Stimulated activated CD4-positive, alpha-beta T cell treated with anti-CD3 and anti-CD28 coated beads, TNF-alpha, amount 100 ng/mL, for 24 hours (primary cell): ENCODE measurements at places on chromosomes 1 and 21.
A peak's percentile ranks its signal among the peaks of the same experiment; 100 is the strongest.

- no peak for DNase-seq
Measured at GRCh38 chr1:22673486-22674409, 20.7 kb downstream of the C1QB start.

DNA sequence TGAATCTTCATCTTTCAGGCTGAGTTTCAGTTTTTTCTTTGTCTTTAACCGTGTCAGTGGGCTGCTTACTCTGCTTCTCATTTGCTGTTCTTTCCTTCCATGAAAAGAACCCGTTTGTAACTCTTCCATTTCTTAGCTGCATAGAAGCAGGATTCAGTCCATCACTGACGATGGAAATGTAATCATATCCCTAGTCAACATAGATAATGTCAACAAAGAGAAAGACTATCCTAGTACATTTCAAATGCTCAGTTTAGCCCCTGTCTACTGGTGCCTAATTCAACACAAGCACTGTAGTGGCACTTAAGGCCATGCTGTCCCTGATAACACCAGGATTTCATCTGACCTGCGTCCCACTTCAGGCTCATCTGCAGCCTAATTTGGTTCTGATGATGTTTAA, 376 bp downstream of the GBP1 start:
- DNase-seq, result no peak

- no peak for DNase-seq
Measured at GRCh38 chr1:184283999-184284398, 102.8 kb upstream of the C1orf21 start.

DNA sequence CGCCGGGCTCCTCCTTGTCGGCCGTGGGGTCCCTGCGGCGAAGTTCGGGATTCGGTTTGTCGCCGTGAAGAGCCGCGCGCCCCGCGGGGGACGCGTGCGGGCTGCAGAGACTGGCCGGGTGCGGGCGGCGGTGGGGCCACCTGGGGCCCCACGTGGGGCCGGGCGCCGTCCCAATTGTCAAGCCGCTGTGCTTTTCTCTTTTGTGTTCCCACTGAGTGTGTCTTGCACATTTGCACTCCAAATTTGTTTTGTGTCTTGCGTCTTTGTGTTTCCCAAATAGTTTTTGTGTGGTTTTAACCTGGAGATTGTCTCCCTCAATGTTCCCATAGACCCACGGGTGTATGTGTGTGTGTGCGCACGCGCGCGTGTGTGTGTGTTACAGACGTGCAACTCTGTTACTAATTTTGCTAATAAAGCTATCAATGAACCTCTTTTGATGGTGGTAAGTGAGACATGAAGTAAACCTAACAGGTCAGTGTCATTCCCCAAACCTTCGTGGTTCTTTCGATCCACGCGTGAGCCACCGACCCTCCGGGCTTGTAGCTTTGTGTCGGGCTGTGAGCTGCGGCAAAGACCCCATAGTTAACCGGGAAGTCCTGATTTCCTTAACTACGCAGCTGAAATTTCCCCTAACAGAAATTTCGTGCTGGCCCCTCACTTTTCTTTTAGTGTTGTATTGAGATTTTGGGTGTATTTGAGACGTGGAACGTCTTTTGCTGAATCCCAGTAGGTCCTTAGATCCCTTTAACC, 708 bp downstream of the PRDM2 start:
- DNase-seq, result peak; percentile 22

- DNase-seq, result no peak
Measured at GRCh38 chr1:59514061-59514909, 217.4 kb downstream of the FGGY start.

- DNase-seq, result no peak
Measured at GRCh38 chr1:198280080-198280479, 123.3 kb downstream of the NEK7 start.

- no peak for DNase-seq
Measured at GRCh38 chr1:106875622-106876021, 180.9 kb upstream of the PRMT6 start.

DNA sequence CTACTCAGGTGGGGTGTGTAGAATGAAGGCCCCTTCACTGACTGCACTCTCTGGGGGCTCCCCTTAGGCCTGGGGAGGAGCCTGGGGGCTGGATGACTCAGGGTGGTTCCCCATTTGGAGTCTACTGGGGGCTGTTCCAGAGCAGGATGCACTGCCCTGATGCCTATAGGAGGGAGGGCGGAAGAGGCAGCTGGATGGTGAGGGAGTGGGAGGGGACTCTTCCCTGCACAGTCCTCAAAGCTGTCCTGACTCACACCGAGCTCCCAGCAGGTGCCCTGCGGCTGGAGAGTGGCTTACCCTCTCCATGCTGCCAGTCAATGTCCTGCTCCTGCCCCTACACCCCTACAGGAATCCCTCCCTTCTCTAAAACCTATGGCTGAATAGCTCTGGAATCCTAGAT, 204.4 kb downstream of the TRABD2B start:
- DNase-seq, result no peak

DNA sequence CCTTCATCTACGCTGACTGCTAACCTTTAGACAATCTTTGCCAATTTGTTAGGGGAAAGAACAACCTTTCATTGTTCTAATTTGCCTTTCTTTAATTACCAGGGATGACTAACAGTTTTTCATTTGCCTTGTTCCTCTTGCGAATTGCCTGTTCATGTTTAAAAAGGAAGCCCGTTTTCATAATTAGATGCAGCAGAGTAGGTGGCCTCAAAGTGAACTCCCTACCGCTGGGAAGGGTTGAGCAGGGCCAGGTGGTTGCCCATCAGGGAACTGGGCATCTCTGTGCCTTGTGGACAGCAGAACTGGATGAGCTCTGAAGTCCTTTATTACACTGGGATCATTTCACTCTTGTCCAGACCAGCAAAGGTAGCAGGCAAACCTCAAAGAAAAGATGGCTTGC, 59.0 kb downstream of the HIVEP3 start:
- DNase-seq, result no peak

DNA sequence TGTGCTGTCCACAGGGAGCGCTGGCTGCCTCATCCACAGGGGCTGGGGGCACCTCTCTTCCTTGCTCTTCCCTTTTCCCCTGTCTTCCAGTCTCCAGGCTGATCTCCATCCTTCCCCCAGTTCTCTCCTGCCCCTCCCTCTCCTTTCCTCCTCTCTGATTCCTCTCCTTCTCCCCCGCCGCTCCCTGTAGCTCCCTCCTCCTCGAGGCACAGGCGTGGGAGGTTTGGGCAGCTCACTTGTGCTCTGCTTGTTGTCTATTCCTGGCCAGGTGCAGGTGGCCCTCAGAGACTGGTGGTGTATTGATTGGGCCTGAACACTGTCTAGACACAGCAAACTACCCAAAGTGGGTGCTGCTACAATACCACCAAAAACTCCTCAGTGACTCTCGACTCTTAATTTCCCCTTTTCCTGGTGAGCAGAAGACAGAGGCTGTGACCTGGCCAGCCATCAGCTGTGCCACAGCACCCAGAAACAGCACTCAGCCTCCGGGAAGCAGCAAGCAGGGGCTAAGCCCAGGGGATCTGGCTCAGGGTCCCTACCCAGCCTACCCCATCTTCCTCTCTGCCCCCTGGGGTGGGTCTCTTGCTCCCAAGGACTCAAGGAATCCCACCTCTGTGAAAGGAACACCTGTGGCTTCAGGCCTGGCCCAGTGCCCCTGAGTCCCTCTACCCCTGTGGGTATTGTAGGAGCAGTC, 93.3 kb downstream of the DDX20 start:
- DNase-seq, result no peak

- DNase-seq, result no peak
Measured at GRCh38 chr1:53957194-53957818, 11.2 kb downstream of the LRRC42 start.

DNA sequence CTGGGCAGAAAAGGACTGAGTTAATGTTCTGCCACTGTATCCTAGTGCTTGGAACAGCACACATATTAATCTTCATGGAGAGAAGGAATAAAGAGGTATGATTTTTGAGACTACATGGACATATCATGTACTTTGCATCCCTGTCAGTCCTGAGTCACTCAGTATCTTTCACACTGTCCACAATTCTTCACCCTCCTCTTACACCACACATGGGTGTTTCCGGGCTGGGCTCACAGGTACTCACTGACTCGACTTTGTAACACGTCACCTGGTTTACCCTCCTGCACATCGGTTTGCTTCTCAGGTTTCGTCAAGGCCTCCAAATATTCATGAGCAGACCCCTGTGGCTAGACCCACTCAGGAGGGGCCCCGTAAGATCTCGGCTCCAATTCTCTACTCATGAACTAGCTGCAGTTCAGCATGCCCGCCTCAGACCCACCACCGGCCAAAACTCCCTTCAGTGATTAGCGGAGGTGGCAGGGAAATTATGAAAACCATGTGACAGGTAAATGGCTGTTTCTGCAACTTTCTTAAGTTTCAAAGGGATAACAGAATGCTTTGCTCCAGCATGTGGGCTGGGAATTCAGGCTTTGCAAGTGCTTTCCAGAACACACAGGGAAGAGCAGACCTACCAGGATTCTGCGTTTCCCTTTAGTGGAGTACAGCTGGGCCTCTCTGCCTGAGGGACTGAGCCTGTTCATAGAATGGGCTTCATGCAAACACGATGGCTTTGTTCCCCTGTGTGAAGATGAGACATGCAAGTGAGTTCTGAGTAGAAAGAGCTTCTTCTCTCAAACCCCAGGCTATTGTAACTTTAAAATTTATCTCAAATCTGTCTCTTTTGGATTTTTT, 31.3 kb upstream of the TRABD2B start:
- DNase-seq, result no peak

DNA sequence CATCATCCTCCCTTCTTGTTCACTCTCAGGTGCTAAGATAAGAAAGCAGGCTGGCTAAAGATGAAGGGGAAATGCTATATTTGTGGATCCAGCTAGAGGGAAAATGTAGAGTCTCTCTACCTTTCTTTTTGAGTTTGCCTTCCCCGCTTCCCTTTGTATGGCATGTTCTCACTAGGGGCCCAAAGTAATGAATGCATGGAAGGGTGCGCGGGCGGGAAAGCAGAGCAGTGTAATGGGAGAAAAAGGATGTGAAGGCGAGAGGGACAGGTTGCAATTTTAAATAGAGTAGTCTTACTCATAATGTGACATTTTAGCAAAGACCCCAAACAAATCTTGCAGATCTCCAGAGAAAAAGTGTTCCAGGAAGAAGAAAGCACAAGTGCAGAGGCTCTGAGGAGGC, 105.1 kb upstream of the ATP1B1 start:
- DNase-seq, result no peak

- no peak for DNase-seq
Measured at GRCh38 chr1:201252944-201253371, 30.3 kb upstream of the PKP1 start.

GRCh38 chr1:245829826-245830225, 675.0 kb downstream of the KIF26B start:
- no peak for DNase-seq

- DNase-seq, result no peak
Measured at GRCh38 chr1:87684194-87684593, 355.5 kb downstream of the LMO4 start.

- DNase-seq, result no peak
Measured at GRCh38 chr1:218571491-218571890, 226.4 kb downstream of the TGFB2 start.

- no peak for DNase-seq
Measured at GRCh38 chr1:180603223-180603849, 28.5 kb upstream of the XPR1 start.

DNA sequence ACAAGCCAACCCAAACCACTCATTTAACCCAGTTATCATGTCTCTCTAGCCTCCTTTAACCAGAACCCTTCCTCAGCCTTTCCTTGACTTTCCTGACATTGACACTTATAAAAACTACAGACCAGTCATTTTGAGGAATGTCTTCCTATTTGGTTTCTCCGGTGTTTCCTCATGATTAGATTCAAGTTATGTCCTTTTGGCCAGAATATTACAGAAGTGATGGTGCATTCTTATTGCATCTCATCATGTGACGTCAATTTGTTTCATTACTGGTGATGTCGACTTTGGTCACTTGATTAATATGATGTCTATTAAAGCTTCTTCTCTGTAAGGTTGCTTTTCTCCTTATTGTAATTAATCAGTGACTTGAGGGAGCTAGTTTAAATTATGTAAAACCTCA, 6.1 kb upstream of the RCSD1 start:
- DNase-seq, result no peak

GRCh38 chr21:15355066-15355465, 290.3 kb upstream of the NRIP1 start:
- DNase-seq, result no peak

DNA sequence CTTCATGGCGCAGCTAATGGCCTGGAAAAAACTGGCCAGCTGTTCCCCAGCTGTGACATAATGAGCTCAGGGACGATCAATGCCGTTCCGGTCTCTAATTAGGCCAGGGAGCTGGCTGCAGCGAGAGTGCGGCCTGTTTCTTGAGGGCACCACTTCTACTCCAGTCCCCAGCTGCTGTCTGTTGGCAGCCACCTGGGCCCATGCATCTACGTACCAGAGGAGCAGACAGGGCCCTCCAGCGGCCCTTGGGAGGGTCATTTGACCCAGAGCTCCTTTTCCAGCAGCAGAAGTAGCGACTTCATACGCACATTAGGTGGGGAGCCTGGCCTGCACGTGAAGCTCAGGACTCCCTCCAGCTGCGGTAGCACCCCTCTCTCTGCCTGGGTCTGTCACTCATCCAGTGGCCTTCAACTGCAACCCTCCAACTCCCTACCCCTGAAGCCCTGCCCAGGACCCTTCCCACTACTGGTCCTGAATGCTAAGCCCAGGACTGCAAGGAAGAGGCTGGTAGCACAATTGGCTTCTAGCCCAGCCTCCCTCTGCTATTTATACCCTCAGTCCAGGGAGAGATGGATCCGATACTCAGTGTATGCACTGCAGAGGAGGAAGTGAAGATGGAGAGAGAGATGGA, 9.1 kb upstream of the GPR61 start:
- DNase-seq, result no peak

GRCh38 chr1:234643850-234644134, 33.8 kb upstream of the IRF2BP2 start:
- no peak for DNase-seq

DNA sequence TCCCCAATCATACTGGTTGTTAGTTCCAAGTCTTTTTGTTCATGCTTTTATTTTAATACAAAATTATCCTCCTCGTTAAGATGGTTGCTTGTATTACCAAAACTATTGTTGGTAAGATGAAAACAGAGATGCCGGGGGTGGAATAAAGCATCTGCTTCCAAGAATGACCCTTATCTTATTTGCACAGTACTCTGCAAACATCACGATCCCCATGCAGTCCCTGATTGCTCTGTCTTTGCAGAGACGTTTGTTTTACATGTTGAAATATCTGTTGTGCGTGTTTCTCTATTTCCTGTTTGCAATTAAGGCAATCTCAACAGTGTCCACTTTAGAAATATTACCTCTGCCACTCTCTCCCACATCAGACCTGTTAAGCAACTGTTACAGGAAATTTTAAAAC, 141.3 kb upstream of the NCAM2 start:
- DNase-seq, result no peak

- DNase-seq, result no peak
Measured at GRCh38 chr1:206041640-206042039, 11.3 kb upstream of the RHEX start.

DNA sequence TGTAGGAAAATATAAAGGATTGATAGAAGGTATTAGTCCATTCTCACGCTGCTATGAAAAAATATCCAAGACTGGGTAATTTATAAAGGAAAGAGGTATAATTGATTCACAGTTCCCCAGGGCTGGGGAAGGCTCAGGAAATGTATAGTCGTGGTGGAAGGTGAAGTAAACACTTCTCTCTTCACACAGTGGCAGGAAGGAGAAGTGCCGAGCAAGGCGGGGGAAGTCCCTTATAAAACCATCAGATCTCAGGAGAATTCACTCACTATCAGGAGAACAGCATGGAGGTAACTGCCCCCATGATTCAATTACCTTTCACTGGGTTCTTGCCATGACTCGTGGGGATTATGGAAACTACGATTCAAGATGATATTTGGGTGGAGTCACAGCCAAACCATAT, 1806.0 kb downstream of the MRPL39 start:
- DNase-seq, result no peak
